CD14-positive monocyte (primary cell): ENCODE measurements at places on chromosomes 3 and 15. TPM values are rescaled to one million over a fixed set of nuclear protein-coding genes. Genes with fewer than 3 reads are reported as not detected.

GRCh38 chr3:99586701-99587100 lies 51.7 kb upstream of the COL8A1 start:
- DNase-seq, result no peak

DNA sequence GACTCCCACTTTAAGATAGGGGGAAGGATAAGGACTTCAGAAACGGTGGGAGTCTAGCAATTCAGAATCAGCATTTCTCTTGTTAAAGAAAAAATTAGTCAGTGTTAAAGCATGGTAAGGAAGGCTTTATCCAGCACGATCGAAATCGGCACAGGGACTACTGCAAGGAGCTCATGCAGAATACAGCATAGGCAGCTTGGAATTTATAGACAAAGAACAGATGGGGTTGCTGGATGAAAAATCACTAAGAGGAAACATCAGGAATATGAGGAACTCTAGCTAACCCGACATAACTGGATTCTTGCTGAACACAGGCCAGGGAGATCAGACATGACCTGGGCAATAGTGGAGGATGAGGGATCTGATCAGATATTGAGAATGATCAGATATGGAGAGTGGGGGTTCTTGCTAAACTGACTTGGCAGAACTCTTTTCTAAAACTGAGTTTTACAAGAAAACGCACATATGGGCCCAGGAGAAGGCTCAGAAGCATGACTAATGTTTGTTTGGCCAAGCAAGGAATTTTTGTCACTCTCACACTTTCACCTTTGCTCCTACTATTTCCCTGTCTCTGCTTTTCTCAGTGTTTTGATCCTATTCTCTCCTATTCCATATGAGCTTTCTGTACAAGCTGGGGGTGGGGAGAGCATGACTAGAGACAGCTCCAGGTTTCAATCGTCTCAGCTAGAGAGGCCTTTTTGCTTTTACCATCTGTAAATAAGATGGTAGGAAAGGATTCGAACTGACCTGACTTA lies 3.9 kb upstream of the PLCH1 start:
- DNase-seq, result no peak

DNA sequence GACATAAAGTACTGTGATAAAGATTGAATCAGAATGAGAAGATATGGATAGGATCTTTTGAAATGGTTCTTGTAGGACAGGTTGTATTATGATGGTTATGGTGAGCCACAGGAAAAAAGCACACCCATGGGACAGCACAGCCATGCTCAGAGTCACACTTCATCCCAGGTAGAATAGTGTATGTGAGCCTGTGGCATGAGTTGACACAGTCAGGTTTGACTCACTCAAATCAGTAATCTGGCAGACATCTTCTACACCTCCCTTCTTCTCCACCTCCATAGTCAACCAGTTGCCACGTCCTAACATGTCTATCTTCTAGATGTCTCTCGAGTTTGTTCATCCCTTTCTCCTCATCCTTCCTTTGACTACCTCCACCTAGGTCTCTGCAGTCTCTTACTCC lies 176.0 kb downstream of the RBMS3 start:
- no peak for DNase-seq

DNA sequence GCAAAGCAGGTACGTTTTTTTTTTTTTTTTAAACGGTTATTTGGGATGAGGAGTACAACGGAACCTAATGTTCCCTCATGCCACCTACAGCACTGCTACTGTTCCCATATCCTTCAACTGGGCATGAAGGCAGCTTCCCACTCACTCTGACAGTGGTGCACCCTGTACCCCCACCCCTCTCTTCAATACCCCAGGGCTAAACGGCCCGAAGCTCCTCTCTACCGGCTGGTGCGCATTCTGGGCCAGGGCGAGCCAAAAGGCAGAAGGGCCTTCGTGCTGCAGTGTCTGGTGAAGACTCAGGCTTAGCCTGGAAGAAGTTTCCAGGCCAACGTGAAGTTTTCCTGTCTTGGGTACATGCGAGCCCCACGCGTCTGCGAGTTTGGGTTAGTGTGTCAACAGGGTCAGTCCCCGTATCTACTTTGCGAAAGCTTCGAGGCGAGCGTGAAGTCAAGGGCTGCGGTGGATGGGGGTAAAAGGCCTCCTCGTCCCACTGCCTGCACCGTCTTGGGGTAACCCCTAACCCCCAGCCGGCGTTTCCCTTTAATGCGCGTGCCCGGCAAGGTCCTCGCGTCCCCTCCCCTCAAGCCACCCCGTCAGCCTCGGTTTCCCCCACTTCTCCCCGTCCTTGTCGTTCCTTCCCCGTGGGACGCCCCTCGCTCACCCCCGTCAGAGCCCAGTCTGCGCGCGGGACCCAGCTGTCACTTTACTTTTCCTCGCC lies 765 bp upstream of the UBE2E2 start:
- peak; percentile 23 for DNase-seq

DNA sequence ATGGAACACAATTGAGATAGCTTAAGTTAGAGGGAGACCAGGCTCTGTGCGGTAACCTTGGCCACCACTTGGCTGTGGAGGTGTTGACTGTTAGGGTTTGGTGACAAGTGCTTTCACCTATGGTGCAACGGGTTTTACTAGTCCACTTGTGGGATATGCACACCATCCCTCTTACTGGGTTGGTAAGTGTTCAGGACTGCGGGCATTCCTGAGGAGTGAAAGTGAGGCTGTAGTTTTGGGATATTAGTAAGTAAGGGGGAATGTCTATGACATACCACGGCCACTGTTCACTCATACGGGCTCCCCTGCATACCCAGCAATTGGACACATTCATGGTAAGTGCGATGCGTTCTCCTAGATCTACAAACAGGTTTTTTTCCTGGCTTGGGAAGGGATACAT lies 8.0 kb upstream of the RAD54L2 start:
- DNase-seq, result no peak

DNA sequence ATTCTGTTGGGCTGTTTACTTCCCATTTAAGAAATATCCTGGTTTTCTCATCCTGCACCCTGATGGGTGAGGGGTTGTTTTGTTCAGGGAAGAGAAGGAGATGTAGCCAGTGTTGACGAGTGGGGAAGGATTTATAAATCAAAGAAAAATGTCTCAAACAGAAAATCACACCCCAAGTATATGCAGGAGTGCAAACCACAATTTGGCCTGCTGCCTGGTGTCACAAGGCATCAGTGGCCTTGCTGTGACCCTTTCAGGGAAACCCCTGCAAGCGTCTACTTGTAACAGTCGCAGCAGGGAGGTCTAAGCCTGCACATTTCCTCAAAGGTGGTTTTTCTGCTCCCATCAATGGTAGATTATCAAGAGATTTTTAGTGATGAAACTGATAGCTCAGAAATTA lies 132.6 kb upstream of the LRRN1 start:
- DNase-seq, result peak; percentile 18

- no peak for DNase-seq
Observed at GRCh38 chr3:134640378-134640777, 10.4 kb downstream of the KY start.

GRCh38 chr15:66999046-66999968 lies 66.1 kb upstream of the SMAD3 start:
- peak; percentile 30 for DNase-seq

DNA sequence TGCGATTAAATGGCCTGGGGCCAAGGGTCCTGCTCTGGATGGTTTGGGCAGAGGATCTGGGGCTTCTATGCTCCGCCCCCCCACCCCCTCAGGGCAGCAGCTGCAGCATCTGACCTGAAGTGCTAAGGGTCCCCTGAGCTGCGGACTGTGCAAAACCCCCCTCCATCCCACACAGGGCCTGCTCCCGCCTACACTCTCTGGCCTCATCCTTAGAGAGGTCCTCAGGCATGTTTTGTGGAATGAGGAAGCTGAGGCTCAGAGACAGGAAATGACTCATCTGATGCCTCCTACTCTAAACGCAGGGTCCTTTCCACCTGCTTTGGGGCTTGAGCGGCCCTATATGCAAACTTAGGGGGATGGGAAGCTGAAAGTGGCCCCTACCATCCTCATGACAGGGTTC lies 59.5 kb upstream of the CTSH start:
- peak; percentile 89 for DNase-seq

GRCh38 chr3:129989414-129989813 lies 14.9 kb downstream of the TRH start:
- DNase-seq, result no peak

- no peak for DNase-seq
Observed at GRCh38 chr3:62538691-62539356, 165.5 kb upstream of the FEZF2 start.

DNA sequence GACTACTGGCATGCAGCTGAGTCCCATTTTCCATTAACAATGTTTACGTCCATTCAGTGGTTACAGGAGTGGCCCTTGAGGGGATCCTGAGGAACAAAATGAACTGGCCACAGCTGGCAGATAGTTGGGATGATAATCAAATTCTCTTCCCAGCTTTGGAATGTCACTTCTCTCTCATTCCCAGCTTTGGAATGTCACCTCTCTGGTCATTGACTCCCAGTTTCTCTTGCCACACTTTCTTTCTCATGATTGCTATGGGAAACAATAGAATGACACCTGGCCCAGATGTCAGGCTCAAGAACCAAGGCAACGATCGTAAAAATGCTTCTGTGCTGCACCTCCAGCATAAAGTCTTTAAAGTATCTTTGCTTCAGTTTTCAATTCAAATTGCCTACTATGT lies 34.0 kb downstream of the ATP13A4 start:
- DNase-seq, result no peak

DNA sequence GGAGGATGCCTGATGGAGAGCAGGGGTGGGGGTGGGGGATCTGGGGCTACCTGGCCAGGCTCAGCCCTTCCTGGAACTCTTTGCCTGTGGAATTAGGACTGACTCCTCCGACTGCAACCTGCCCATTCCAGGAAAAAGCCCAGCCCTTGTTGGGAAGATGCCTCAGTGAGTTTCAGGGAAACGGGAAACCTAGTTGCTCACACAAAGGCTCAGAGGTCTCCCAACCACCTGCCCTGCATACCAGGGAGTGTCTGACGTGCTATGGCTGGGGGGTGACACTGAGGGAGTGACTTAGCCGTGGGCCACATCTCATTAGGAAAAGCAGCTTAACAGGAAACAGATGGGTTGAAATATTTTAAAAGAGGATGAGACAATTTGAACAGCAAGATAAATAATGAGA lies 27.9 kb downstream of the CYP8B1 start:
- no peak for DNase-seq

Gene CIP2A
- 5.0 TPM for polyA plus RNA-seq

Gene SLC38A3
- polyA plus RNA-seq, result not detected in 2 replicates

Gene EFL1
- 10.0 TPM for polyA plus RNA-seq

Gene ARGFX
- not detected for polyA plus RNA-seq
